ENCODE measurements at places on chromosomes 6 and 20.

DNA sequence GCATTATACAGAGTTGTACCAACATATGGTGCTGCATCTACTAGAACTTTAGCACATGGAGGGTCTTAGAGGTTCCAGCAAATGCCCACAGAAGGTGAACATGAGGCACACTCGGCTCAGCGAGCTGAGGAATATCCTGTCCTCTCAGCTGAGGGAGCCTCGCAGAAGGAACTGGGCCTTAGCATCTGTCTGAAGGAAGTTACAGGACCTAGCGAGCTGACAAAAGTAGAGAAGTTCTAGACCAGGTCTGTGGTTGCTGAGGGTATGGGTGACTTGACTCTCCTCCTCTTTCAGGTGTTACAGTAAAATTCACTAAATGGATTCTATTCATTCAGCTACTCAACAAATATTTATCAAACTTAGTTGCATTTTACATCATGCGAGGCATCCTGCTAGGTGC, 157.2 kb downstream of the ZDHHC14 start:
- DNase-seq, result no peak

GRCh38 chr6:141464896-141465295, 667.8 kb upstream of the GJE1 start:
- DNase-seq, result no peak

DNA sequence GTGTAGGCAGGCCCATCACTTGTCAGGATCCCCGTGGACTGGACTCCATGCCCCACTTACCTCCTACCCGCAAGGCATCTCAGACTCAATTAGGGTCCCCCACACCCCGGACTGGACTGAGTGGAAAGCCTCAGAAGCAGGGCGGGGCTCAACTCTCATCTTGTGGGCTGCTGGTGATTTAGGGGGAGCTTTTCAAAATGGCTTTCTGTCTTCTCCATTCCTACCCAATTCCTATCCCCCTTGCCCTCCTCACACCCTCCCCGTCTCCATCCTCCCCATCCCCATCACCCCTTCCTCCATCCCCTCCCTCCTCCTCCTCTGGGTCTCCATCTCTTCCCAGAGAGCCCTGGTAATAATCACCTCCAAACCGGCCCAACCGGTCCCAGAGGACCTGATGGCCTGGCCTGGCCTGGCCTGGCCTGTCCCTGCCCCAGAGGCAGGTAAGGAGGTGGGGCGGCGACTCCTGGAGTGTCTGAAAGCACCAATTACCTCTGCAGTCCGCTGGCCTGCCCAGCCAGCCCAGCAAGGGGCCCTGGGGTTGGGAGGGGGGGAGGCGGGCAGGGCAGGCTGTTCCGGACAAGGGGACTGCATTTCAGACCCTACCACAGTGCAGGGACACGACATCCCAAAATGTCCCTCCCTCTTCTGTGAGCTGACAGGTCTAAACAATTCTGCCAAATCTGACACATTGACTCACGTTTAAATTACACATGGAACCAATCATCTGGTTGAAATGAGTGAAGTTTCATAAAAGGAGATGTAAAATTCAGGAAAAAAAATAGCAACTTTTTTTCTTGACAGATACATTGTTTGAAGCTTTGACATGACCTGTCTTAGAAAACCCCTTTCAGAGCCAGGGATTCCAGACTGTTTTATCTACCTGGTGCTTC, 24.8 kb downstream of the MAFB start:
- no peak for DNase-seq

GRCh38 chr20:434221-434620, 26.1 kb downstream of the RBCK1 start:
- no peak for DNase-seq

DNA sequence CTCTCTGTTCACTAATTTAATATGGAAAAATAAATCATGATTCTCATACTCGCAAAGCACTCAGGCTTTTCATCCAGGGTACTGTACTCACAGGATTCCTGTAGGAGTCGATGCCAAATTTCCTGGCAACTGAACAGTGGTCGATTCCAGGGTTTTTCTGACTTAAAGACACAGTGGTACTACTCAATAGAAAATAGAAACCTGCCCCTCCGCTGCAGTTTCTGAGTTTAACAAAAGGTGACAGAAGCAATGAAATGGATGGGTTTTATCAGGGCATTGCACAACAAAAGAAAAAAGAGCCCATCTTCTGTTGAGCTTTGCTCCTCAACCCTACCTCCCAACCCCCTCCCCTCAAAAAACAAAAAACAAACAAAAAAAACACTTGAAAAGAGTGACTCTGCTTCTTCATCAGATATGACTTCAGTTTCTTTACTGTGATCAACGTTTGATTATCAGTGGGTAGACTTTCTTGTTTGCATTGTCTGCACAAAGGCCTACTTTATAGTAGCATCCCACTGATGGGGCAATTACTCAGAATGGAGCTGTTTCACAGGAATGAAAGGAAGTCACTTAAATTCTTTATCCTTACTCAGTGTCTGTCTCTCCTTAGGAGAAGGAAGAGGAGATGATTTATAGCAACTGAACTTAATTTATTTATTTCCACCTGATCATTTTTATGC, 96.2 kb upstream of the FOXO3 start:
- no peak for DNase-seq

GRCh38 chr6:91539456-91539855, 952.6 kb upstream of the MAP3K7 start:
- DNase-seq, result no peak

GRCh38 chr6:39642270-39642669, 82.9 kb downstream of the KIF6 start:
- no peak for DNase-seq

GRCh38 chr6:63635588-63636517, at the start of gene PHF3:
TSS of gene PHF3 (plus strand) at chr6:63635802. CDS start at chr6:63646552, 10,750 bp downstream.
- peak; percentile 91 for DNase-seq

- DNase-seq, result no peak
Observed at GRCh38 chr6:113819169-113819830, 37.8 kb upstream of the MARCKS start.

All from left ventricle myocardium inferior (tissue), 1 donor.